Neuronal stem cell (in vitro differentiated cells): ENCODE measurements at places on chromosomes 5 and 9.

GRCh38 chr9:93681269-93682154 is 105.1 kb downstream of the PHF2 start:
- no peak for DNase-seq

DNA sequence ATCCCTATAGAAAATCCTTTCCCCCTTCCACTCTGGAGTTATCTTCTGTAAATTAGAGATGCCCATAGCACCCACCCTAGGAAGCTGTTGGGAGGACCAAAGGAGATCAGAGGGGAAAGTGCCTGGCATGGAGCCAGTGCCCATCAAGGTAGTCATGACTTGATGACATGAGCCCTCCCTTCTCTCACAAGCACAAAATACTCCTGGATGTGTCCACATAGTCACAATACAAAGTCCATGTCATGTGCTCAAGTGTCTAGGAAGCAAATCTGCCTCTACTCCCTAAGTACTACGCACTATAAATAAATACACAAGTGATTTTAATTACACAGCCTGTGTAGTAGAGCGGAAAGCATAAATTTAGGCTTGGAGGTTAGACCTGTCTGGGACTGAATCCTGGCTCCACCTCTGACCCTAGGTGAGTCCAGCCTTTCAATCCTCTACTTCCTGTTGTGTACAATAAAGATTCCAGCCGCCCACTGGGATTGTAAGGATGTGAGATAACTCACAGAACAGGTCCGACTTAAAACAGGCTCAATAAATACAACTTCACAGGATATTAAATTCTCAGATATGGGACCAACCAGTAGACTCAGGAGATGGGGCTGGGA is 30.6 kb downstream of the TTC39B start:
- no peak for DNase-seq

GRCh38 chr9:101311758-101312420 is 72.9 kb downstream of the BAAT start:
- DNase-seq, result peak; percentile 72

- DNase-seq, result no peak
Measured at GRCh38 chr5:168169791-168170190, 121.7 kb upstream of the WWC1 start.

DNA sequence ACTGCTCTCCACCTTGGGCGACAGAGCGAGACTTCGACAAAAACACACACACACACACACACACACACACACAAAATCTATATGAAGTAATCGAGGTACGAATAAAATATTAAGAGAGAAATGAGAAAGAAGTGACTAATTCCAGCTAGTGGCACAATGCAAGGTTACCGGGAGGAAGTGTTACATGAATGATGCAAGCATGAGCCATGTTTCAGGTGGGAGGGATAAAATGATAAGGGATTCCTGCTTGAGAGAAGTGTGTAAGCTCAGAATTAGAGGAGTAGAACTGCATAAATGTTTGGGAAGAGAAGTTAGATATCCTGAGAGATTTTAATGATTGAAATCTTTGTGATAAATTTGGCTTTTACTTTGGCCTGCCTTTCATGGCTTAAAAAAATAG is 18.8 kb downstream of the HAPLN1 start:
- no peak for DNase-seq

DNA sequence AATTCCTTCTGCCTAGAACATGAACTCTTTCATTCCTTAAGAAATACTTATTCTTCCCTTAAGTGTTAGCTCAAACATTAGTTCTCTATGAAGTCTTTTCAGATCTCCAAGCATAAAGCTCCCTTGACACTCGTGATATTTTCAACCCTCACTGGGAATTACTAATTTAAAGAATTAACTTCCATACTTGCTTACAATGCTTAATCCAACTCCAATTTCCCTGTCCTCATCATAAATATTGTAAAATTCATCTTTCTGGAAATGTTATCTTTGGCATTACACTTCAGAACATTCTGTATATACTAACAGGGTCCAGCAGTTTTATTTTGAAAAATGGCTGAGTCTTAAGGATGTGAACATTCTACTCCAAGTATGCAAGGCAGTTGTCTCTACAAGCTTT is 7.2 kb downstream of the STARD4 start:
- DNase-seq, result no peak

GRCh38 chr9:117705386-117705785 is 1.2 kb downstream of the TLR4 start:
- no peak for DNase-seq

GRCh38 chr9:9045072-9045471 is 1245.5 kb upstream of the DMAC1 start:
- no peak for DNase-seq

DNA sequence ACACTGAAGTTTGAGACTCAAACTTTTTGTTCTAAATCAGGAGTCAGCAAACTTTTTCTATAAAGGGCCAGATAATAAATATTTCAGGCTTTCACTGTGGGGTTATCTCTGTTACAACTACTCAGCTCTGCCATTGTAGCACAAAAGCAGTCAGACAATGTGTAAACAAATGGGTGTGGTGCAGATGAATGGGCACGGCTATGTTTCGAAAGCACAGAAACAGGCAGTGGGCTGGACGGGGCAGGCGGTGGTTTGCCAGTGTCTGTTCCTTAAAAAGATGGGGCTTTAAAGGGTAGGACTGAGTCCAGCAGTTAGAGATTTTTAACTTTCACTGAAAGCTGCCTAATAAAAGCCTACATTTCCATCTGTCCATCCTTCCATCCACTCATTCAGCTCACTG is 48.9 kb downstream of the PFDN1 start:
- no peak for DNase-seq

- DNase-seq, result no peak
Measured at GRCh38 chr5:35194635-35195471, 35.4 kb downstream of the PRLR start.

DNA sequence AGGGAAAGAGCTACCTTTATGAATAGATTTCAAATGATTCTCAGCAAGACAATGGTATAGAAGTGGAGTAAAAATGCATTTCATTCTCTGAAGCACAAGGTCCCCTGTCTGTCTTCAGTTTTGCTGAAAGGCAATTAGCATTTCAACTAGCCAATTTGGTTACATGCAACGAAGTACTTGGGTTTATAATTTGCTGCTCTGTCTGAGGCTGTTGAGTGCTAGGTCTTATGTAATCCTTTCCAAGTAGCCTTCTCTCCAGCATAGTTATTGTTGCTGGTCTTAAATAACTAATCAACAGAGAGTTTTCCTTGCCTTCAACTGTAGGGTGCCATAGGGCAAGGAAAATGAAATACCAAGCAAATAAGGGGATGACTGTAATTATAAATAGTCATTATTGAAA is 4.5 kb downstream of the ADGRV1 start:
- no peak for DNase-seq

DNA sequence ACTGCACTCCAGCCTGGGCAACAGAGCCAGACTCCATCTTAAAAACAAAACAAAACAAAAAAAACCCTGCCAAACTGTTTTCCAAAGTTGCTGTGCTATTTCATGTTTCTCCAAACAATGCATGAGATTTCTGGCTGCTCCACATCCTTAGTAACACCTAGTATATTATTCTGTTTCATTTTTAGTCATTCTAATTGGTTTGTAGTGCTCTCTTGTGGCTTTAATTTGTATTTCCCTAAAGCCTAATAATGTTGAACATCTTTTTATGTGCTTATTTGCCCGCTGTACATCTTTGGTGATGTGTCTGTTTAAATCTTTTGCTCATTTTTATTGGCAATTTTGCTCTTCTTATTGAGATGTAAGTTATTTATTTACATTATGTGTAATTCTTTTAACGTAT is 18.4 kb upstream of the TTC1 start:
- no peak for DNase-seq

DNA sequence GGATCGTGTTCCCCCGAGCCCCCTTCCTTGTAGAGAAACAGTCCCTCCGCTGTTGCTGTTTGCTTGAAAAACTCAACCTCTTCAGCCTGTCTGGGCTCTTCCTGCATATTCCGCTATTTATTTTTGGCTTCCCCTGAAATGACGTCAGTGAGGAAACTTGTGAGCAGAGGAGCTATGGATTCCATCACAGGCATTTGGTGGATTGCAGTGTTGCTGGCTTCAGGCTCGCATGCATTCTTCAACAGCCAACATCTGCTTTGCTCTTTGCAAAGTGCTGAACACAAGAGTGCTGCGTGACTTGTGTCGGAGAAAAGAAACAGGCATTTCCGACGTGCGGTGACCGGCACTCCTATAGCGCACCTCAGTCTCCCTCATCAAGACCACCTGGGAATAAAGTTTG is 232.7 kb downstream of the RFK start:
- no peak for DNase-seq

- no peak for DNase-seq
Measured at GRCh38 chr9:94823710-94824109, 97.2 kb downstream of the AOPEP start.

- no peak for DNase-seq
Measured at GRCh38 chr9:113522858-113523257, 59.3 kb downstream of the RGS3 start.

GRCh38 chr5:179194201-179194910 is 134.2 kb downstream of the ZNF354C start:
- DNase-seq, result no peak

- DNase-seq, result no peak
Measured at GRCh38 chr9:119441338-119441737, 72.1 kb upstream of the BRINP1 start.

- no peak for DNase-seq
Measured at GRCh38 chr5:116320486-116320885, 235.7 kb downstream of the COMMD10 start.

DNA sequence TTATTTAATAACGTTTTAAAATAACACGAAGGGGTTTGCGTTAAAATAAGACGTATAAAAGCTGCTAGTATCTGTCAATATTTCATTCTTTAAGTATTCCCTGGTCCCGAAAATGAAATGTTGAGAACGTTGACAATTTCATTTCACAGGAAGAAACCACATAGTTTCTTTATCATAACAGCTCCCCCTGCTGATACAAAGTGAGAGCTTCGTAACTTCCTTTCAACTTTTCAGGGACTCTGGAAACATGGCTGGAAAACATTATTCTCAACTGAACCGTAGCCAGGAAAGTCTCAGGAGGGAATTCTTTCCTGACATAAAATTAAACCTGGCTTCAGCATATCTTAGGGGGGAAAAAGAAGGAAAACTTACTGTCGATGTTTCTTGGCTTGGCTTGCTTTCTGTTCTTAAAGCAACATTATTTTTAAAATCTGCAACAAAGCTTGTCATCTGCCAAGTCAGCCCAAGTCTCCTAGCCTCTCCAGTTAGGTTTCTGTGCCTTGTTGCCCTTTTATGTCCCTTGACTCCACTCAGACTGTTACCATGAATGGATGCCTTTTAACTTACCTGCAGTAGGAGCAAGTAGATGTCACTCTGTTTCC is 122.9 kb upstream of the DAB2 start:
- DNase-seq, result peak; percentile 41

DNA sequence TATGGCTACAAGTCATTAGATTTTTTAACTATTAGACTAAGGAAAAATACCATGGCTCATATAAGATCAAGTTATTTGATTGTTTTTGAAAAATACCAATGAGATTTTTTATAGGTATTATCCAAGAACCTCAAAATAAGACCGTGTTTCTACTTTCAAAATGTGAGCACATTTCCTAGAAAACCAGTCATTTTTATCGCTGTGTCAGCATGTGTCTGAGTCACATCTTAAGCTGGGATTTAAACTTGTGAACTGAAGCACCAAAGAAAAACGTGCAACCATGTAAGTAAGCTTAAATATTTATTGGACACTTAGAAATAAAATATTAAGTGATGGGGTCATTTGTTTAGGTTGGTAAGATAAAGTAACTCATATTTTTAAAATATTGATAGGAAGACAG is 1676.0 kb upstream of the NUDT12 start:
- DNase-seq, result no peak

- no peak for DNase-seq
Measured at GRCh38 chr5:138668451-138669380, 84.5 kb upstream of the CTNNA1 start.

GRCh38 chr5:116557669-116558271 is 16.9 kb downstream of the SEMA6A start:
- DNase-seq, result no peak

DNA sequence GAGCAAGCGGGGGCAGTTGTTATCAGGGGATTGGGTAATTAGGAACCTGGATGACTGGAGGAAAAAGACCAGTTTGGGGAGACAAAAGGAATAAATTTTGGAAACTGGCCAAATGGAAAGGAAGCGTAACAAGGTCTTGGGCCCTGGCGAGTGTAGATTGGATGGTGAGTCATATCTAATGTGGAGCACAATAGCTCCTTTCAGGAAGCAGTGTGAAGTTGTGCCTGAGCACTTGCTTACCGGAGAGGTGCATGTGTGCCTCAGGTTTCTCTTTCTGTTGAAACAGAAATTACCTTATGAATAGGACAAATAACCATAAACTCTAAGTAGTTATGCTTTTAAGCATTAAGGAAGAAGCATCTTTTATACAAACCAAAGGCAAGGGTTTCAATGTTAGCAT is 176.4 kb downstream of the KIF4B start:
- DNase-seq, result peak; percentile 1

- DNase-seq, result no peak
Measured at GRCh38 chr5:91271999-91272398, 111.1 kb downstream of the ARRDC3 start.

- DNase-seq, result no peak
Measured at GRCh38 chr9:131278702-131279111, 2.4 kb upstream of the FAM78A start.

GRCh38 chr5:6243706-6244338 is 134.5 kb downstream of the MED10 start:
- DNase-seq, result no peak

DNA sequence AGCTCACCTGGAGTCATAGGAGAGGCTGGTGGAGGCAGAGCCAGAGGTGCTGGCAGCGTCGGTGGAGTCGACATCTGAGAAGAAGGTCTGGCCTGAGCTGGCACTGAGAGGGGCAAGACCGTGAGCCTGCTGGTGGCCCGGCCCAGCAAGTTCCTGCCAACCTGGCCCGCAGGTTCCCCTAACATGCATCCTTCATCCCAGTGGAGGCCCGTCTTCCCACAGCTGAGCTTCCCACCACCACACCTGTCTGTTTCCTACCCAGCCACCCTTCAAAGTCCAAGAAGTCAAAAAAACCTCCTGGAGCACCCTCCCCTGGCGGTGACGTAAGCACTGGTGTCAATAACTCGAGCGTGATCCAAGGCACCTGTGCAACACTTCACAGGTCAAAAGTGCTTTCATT is 16.9 kb downstream of the PHF19 start:
- no peak for DNase-seq

GRCh38 chr9:96293498-96294158 is 8.3 kb downstream of the HSD17B3 start:
- no peak for DNase-seq

- no peak for DNase-seq
Measured at GRCh38 chr5:146342882-146343865, 4.5 kb downstream of the POU4F3 start.

GRCh38 chr9:73579823-73580222 is 428.2 kb downstream of the ANXA1 start:
- DNase-seq, result no peak

DNA sequence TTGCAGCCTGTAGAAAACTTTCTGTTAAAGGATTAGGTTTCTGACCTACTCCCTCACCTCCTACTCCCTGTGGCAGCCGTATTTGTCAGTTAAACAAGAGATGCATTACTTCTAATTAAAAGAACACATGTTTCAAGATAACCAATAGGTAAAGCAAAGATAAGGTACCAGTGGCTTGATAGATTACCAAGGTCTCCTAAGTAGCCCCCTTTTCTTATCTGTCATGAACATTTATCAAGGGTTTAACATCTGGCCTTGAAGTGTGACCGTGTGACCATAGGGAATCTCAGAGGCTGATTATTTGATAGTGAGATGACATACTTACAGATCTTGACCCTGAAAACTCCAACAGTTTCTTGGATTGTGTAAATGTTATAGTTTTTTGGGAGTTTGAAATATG is 764.0 kb upstream of the EDIL3 start:
- no peak for DNase-seq
